ENCODE measurements at places on chromosomes 7 and 10.

DNA sequence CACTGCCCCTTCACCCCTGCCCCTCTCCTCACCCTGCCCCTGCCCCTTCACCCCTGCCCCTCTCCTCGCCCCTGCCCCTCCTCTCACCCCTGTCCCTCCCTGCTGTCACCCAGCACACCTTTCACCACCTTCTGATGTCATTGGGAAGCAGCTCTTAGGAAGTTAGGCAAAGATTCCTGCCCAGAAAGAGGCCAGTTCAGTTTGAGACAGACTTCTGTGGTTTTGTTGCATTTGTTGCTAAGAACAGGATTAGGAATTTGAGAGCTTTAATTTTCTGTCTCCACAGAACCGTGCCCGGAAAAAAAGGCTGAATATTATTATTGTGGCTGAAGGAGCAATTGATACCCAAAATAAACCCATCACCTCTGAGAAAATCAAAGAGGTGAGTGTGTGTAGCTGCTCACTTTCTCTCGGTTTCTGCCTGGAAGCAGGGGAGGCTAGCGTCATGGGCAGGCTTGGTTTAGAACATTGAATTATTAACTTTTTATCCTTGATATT, 39.6 kb downstream of the PFKP start:
- DNase-seq, result no peak

GRCh38 chr10:92695679-92696605, 6.2 kb downstream of the HHEX start:
- DNase-seq, result no peak

DNA sequence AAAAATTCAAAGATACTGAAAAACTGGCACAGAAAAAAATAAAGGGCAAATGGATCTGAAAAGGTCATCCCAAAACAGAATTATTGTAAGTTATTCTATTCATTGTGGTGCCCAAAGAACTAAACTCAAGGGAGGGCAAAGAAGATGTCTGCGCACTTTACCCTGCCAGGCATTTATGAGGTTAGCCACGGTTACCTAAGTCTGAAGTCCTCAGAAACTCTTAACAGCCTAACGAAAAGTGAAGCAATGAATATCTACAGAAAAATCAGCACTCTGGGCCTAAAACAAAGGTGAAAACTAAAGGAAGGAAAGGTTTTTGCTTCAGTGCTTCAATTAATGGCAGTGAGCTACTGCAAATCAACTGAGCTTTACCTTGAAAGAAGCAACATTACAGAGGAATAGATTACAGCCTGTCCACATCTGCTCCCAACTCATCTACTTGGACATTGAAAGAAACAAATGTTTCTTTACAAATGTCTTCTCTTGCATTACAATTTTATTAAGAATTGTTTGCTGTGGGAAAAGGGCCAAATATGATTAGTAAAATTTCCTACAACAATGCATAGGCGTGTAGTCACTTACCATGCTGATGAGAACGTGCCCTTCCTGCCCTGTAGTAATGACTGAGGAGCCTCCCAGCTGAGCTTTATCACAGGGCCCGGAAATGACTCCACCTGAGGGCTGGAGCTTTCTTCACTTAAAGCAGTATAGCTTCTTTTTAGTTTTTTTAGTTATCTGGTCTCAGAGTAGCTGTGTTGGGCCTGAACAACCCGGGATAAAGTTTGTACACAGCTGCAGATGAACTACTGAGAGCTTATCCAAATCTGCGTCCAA, at the start of gene TUBAL3:
Gene TUBAL3 (minus strand): TSS at position 621 of the 834 bp plus-strand sequence. CDS start 36 bp downstream, at position 585.
- no peak for DNase-seq

GRCh38 chr10:18238870-18239485, 98.8 kb downstream of the CACNB2 start:
- DNase-seq, result no peak

GRCh38 chr7:148116829-148117403, 473.6 kb upstream of the C7orf33 start:
- DNase-seq, result no peak

DNA sequence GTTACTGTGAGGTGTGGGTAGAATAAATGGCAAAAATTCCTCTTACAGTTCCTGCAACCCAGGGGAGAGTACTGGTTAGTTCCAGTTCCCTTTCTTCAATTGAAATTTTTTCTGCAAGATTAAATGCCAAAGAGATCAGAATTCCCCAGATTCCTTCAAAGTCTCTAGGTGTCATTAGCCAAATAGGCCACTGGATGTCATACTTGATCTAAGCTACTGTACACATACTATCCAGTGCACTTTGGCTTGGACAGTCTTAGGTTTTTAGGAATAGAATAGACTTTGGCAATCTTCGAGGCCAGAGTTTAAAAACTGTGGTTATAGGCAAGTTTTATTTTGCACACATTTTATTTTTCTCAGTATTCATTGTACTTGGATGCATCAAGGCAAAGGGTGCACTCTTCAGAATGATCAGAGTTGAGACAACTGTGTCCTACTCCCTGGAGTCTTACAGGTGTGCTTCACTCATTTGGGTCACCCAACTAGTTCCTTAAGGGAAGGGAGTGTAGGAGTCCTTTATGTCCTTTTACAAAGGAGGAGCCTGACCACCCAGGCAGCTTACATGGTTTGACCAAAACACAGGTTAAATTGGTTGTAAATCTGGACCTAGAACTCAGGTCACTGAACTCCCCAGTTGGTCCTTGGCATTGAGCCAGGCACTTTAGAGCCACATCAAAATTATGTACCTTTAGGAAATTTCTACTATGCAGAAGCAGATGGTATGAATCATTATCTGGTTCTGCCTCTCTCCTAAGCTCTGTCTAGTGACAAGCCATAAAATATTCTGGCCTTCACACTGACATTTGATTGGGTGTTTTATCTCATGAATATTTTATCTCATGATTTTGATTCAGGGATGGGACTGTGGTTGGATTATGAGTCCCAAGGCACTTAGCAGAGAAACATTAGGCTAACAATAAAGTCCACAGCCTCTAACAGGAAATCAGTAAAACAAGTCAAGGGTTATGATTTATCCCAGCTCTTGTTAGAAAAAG, 49.5 kb downstream of the ASAH2B start:
- no peak for DNase-seq

DNA sequence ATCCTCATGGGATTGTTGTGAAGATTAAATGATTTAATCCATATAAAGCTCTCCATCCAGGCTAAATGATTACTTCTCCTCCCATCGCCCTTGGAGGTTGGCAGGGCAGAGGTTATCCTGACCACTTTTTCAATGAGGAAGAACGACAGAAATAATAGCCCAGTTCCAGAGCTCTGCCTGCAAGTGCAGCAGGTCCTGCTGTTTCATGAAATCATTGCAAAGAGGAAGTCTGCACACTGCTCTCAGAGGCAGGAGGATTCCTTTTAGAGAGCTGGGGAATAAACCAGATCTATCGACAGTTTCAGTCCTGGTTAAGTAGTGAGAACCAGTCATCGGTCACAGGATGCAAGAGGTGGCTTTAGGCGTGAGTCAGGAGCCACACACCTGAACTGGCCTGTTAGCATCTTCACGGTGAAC, 25.0 kb upstream of the CDH23 start:
- DNase-seq, result no peak

DNA sequence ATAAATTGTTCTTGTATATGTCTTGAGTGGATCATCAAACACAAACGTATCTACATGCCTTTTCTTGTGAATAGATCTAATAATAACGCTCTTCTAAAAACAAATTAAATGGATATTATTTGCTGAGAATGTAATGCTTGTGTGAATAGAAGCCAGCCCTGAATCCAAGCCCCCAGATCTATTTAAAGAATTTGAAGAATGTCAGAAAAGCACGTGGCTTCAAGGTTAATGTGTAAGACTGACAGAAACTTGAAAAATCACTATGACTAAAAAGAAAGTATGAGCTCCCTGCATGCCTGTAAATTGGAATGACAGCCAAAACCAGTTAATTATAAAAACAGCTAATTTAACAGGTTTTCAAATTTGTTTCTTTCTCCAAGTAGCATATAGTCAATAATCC, 43.2 kb upstream of the ATRNL1 start:
- no peak for DNase-seq

DNA sequence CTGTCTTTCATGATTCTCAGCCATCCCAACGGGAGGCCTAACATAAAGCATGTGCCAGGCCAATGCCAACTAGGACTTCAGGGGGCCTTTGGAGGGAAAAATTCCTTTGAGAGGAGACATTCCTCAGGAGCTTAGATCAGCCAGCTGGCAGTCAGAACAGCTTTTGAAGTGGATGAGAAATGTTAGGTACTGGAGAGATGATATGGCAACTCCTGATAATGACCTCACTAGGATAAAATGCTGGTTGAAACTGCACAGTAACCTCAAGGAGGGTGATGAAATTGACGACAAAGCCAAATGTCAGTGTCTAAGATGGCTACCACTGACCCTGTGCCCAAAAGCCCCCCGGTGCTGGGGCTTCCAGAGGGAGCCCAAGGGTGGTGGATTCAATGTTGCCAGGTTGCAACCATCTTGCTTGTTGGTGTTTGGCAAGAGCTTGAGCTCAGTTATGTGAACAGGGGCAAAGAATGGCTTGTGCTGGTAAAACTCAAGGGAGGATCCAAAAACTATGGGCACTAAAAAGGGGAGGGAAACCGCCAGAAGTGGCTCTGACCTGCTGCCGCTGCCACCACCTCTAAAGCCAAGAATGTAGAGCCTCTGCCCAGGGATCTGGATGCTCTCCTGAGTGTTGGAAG, 121.2 kb downstream of the UBE2H start:
- no peak for DNase-seq

- no peak for DNase-seq
Observed at GRCh38 chr7:30470771-30471170, 7.8 kb downstream of the NOD1 start.

DNA sequence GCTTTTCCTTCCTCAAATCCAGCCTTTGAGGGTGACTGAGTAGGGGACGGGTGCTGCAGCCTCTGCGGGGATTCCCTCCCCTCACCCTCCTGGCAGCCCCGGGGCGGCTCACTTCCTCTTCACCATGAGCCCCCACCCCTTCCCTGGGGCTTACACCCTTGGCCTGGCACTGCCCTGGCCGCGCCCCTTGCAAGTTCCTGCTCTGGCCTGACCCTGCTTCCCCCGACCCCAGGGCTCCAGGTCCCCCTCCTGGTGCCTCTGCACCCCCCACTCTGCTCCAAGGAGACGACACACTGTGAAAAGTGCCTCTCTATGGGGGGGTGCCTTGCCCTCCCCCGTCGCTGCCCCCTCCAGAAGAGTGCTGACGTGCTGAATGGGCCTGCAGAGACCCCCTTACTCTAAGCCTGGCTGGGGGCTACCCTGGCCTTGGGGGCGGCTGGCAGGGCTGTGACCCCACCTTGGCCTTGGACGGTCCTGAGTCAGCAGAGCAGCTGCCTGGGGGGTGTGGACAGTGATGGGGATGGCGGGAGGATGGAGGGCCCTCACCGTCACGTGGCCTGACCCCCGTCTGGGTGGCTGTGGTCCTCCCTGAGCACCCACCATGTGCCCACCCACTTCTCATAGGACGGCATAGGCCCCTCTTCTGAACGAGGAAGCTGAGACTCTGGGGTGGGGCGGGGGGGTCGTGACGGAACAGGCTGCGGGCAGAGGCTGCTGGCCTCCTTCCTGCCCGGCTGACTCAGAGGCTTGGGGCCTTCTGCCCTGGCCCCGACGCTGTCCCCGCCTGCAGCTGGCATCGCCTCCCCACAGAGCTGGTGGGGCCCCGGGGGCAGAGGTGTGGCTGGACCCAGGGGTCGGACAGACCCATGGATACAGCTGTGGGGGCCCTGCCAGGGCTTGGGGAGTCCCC, 9.8 kb downstream of the LFNG start:
- DNase-seq, result no peak

- DNase-seq, result no peak
Observed at GRCh38 chr7:51256209-51256781, 60.3 kb downstream of the COBL start.

GRCh38 chr10:5565671-5566581, 41.2 kb downstream of the CALML3 start:
- no peak for DNase-seq

- no peak for DNase-seq
Observed at GRCh38 chr7:120404042-120404441, 131.1 kb downstream of the KCND2 start.

DNA sequence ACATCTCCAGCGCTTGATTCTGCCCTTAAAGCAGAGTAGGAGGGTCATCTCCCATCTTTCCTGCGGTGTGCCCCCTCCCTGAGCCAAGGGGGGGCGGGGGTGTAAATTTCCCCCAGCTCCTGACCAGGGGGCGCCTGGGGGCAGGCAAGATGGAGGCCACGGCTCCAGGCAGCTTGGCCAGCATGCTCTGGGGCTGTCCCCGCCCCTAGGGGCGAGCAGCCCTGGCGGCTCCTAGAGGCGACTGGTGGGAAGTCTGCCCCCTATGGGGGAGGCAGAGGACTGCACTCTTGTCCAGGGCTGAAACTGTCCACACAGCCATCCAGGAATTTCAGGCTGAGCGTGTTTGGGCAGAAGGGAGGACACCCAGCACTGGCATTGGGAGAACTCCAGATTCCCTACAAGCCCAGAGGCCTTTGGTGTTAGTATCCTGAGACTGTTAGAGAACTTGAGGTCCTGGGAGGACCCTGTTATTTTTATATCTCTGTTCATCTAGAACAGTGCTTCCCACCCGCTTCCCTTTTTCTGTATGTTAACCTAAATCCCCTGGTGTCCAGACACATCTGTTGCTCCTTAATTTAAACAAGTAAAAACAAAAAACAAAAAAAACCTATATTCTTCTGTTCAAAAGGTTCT, 4.6 kb downstream of the STRA8 start:
- DNase-seq, result no peak

- no peak for DNase-seq
Observed at GRCh38 chr7:107494315-107494751, 24.5 kb downstream of the GPR22 start.

DNA sequence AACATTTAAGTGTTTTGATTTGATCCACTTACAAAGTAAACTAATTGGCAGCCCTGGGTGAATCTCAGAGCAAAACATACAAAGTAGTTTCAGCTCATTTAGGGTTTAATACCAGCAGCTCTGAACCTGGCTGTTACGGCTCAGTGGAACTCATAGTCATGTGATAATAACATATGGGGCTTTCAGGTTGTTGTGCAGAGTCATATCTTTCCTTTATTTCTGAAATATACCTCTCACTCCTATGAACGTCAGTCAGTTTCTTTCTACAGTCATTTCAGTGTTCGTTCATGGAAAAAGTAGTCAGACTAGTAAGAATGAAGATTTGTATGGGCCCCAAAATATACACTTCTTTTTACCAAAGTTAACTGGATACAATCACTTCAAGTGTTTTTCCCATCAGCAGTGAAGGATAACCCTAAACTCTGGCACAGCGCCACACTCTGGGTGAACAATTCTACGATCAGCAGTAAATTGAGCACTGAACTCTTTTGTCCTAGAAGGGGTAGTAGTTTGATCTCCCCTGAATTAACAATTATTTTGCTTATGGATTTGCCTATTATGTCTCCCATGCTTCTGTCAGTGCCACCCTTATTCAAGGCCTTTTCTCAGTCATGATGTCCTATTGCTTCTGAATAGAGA, 218.6 kb downstream of the THSD7A start:
- DNase-seq, result no peak

DNA sequence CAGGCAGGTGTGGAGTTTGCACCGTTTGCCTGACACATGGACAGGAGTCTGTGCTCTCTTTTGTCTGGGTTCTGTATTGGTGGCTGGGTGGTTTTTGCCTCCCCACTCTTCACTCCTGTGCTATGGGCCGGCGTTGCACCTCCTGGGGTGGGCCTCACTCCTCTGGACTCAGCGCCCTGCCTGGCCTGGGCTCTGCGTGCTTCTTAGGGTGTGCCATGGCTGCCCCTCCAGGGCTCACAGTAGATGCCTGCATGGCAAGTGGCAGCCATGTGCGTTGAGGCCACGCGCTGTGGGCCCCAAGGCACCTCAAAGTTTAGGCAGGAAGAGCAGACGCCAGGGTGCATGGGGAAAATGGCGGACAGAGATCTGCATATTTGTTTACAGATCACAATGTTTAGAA, 319.8 kb downstream of the ADARB2 start:
- DNase-seq, result no peak

GRCh38 chr7:122988333-122988732, 7.2 kb downstream of the TAS2R16 start:
- no peak for DNase-seq

- DNase-seq, result peak; percentile 77
Observed at GRCh38 chr10:80416479-80417098, 8.2 kb downstream of the PRXL2A start.
